ENCODE measurements at places on chromosomes 3 and 15.
A peak's percentile ranks its signal among the peaks of the same experiment; 100 is the strongest.

DNA sequence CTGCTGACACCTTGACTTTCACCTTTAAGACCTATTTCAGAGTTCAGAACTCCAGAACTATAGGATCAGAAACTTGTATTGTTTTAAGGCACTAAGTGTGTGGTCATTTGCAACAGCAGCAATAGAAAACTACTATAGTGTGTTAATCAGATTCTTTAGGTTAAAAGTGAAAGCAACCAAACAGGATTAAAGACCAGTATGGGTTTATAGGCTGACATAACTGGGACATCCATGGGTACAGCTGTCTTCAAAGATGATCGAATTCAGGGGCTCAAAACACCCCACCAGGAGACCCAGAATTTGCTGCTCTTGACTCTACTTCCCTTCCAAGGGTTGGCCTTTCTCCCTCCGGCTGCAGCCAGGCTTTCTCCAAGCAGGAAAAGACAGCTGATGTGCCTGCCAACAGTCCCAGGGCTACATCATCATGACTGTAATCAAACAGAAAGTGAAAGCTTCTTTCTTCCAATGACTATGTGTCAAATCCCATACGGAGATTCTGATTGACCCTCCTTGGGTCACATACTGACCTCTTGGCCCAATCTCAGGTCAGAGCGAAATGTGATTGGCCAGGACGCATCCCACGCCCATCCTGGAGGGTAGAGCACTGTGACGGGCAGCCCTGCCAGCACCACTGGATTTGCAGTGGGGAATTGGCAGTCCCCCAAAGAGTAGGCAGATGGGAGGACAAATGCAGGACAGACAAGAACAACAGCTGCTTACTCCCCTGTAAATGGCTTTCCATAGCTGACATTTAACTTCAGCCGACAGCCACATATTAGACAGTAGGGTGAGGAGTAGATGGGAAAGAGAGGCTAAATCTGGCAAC is 51.4 kb upstream of the RNF7 start:
- DNase-seq, result no peak

GRCh38 chr15:79408041-79408440 is 24.1 kb upstream of the MINAR1 start:
- DNase-seq, result no peak

- DNase-seq, result no peak
Observed at GRCh38 chr3:142896201-142896755, 7.4 kb upstream of the PCOLCE2 start.

- DNase-seq, result peak; percentile 21
Observed at GRCh38 chr3:134473868-134474546, 11.8 kb downstream of the ANAPC13 start.

GRCh38 chr3:29576181-29576580 is 295.3 kb downstream of the RBMS3 start:
- DNase-seq, result no peak

DNA sequence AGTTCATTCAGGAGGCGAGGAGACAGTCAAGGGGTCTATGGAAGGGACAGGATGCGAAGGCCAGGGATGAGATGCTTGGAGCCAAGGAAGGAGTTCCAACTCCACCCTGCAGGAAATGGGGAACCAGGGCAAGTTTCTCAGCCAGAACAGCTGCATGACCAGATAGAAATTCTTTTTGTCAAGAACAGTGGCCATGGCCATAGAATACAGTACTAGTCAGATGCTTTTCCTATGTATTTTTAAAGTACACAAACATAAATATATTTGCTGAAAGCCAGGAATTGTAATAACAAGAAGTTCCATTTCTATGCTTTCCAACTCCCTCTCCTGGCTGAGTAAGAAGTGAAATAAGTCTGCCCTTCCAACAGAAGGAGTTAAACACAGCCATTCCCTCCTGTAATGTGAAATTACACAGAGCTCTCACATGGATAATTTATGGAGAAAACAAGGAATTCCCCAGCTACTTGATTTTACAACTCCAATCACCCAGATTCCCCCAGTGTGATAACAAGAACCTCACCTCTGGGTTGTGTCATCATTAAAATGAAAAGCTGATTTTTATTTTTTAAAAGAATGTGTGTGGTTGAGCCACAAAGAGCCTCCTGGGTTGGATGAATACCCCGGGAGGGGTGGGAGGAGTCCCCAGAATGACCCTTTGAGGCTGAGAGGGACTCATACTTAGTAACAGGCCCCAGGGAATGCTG is 124.6 kb upstream of the ARHGEF3 start:
- DNase-seq, result no peak

GRCh38 chr3:196440696-196441095 is 8.5 kb upstream of the UBXN7 start:
- no peak for DNase-seq

DNA sequence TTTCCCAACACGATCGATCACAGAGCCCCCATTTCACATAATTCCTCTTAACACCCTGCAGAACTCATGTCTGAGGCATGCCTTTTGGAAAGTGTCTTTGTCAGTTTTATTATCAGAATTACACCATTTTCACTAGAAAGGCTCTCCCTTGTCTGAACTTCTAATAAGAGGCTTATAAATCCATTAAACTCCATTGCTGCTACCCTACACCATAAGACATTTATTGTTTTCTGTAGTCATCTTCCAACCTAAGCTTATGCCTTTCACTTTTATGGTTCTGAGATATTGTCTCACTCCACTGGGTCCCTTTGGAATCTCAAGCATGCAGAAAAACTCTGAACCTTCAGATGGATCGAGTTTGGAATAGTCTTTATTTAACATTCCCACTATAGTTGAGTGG is 50.2 kb upstream of the TPM1 start:
- no peak for DNase-seq

DNA sequence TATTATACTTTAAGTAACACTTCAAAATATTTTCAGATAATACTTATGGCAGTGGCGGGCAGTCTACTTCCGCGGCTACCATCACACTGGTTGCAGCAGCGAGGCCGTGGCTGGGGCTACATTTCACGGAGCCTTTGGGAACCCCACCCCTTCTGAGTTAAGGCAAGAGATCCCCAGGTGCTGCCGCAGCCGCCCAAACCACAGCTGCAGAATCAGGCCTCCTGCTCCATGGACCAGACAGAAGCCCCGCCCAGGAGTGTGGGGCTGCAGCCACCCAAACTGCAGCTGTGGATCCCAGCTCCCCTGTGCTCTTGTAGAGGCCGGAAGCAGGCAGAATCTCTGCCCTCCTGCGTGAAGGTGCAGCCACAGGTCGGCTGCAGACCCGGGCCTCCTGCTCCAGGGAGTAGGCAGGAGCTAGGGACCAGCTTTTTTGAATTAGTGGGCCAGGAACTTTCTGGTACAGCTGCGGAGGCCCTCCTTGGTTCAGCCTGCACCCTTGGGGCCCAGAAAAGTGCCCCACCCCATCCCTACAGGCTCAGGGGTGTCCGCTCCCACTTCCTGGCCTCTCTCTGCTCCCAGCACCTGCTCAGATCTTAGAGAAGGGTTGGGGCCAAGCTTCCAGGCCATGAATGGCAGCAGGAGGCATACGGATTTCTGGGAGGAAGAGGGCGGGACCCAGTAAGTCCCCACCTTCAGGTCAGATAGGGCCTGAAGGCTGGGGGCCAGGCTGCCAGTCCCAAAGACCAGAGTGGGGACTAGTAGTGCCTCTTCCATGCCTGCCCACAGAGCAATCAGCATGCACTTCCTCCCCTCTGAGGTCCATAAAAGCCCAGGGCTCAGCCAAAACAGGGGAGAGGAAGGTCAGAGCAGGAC is 1188.8 kb upstream of the CADM2 start:
- DNase-seq, result no peak

DNA sequence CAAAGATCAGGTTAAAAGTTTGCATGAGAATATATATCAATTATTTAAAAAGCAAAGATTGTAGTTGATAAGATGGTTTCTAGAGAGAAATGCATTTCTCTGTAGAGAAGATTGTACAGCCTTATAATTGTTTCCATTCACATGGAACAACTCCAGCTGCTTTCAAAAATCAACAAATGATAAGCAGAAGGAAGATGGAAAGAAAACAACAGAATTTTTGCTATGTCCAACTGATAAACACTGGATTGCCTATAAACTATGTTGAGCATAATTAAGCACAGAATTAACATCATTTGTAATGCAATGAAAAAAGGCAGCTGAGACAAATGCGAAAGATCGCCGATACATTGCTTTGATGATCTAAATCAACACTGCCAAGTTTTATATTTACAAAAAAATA is 89.0 kb downstream of the C3orf85 start:
- no peak for DNase-seq

- DNase-seq, result no peak
Observed at GRCh38 chr3:170205302-170205701, 16.9 kb upstream of the PRKCI start.

DNA sequence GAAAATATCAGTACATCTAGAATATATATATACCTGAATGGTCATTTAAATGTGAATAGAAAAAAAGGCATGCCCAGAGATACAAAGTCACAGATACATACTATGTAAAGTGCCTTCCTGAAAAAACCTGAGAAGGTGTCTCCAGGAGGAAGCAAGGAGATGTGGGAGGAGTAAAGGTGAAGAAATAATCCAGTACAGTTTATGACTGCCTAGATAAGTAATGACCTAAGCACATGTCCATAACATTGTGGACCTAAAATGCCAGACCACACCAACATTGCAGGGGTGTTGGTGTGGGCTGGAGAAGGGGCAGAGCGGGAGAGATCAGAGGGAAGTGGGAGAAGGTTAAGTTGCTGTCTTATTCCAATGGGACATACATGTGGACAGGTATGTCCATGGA is 226.9 kb downstream of the ZNF621 start:
- DNase-seq, result no peak

DNA sequence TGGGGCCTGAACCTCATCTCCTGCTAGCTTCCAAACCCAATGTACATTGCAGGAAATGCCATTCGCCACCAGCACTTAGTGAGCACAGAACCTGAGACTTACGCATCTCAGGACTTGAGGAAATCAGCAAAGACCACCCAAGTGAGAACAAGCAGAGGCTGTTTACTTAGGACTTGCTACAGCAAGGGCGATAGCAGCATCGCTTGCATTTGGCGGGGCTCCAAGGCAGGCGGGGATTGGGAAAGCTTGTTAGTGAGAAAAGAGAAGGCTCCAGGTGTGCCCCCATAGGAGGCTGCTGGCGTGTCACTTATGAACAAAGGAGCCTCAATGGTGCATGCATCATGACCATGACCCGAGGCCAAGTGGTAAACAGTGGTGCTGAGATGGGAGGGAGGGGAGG is 19.7 kb downstream of the SLC6A20 start:
- no peak for DNase-seq

DNA sequence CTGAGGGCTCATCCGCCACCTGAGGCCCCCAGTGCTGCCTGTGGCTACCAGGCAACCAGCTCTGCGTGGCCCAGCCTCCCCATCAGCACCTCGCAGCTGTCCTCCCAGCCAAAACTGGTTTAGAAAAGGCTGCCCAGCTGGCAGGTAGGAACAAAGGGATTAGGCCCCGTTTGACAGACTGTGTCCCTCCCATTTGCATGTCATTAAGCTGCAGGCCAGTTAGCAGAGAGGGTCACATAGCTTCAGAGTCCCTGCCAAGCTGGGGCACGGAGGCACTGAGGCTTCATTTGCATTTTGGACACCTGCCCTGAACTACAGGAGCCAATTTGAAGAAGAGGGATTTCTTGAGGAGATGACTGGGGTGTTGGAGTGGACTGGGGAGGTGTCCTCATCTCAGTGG is 177.9 kb downstream of the TLE3 start:
- no peak for DNase-seq

DNA sequence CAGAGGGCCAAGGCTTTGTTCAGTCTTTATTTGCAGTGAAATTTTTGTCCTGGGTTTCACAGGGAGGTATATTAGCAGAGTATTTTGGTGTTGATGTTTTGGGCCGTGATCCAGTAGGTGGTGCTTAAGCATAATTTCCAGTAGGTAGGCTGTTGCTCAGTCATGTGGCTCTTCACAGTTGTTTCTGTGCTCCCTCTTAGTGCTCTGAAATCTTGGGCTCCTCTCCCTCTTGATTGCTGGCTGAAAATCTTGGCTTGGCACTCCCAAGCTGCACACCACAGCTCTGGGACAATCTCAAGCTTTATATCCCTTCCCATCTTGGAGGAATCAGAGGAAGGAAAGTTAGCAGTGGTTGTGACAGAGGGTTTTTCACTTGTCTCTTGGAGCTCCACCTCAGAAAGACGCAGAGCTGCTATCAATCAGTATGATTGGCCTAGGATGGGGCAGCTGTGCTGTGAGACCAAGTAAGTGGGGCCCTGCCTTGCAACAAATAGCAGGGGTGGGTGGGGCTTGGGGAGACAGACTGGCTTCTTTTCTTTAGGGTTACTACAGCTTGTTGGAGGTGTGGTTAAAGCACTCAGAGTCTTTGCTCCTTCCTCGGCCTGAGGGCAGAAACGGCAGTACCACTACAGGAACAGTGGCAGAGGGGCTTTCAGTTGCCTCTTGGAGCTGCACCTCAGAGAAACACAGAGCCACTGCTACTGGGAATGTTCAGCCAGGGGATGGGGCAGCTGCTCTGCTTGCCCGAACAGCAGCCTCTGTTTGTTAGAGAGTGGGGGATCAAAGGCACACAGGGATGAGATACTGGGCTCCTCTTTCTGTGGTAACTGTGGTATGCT is 627.0 kb downstream of the SI start:
- no peak for DNase-seq

GRCh38 chr15:74995779-74996765 is 709 bp downstream of the SCAMP5 start:
- peak; percentile 3 for DNase-seq

- DNase-seq, result peak; percentile 57
Observed at GRCh38 chr15:96327155-96327741, 3.3 kb upstream of the NR2F2 start.

GRCh38 chr3:43794776-43795175 is 104.0 kb downstream of the ABHD5 start:
- no peak for DNase-seq

- no peak for DNase-seq
Observed at GRCh38 chr15:88648357-88649214, 9.8 kb downstream of the ISG20 start.

- DNase-seq, result peak; percentile 63
Observed at GRCh38 chr3:112327371-112327951, 5.5 kb upstream of the CD200 start.

GRCh38 chr3:75303741-75304140 is 360.4 kb upstream of the FRG2C start:
- no peak for DNase-seq

DNA sequence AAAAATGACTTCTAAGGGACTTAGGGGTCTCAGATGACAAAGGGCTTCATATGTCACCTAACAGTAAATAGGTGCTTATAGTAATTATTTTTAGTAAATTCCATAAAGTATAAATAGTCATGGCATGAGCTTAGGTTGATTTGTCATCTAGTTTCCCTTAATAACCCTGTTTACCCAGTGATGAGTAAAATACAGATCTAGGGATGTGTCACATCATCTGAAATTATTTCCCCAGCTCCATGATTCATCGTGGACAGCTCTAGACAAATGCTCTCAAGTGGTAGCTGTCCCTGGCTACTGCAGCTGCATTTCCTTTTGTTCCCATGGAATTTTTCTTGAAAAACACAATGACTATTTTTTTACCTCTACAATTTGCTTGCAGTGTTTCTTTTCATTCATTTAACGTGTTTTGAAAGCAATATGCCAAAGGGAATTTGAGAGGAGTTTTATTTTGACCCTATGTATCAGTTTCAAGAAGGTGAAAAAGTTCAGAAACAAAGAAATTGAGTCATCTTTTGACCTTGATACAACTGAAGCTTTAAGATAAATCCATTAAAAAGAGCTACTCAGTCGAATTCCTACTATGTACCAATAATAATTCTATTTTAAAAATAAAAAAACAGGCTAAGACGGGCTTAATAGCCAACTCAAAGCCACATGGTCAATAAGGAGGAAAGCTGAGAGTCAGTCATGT is 241.6 kb downstream of the KCNMB2 start:
- DNase-seq, result no peak

- no peak for DNase-seq
Observed at GRCh38 chr3:136955813-136956212, 2.0 kb upstream of the IL20RB start.

- DNase-seq, result no peak
Observed at GRCh38 chr15:45588219-45588875, 1.2 kb downstream of the BLOC1S6 start.
